ENCODE measurements at places on chromosomes 6 and 20. TPM values are rescaled to one million over a fixed set of nuclear protein-coding genes. Genes with fewer than 3 reads are reported as not detected.

Gene PDE7B
- 4.2 TPM for total RNA-seq

Gene HLA-DMA
- 20.2 TPM for total RNA-seq

Gene LY6G6F
- total RNA-seq: not detected

Gene GJA1
- not detected for total RNA-seq

Gene ZBTB12
- total RNA-seq: 1.9 TPM

Gene FOXP4
- 27.7 TPM for total RNA-seq

DNA sequence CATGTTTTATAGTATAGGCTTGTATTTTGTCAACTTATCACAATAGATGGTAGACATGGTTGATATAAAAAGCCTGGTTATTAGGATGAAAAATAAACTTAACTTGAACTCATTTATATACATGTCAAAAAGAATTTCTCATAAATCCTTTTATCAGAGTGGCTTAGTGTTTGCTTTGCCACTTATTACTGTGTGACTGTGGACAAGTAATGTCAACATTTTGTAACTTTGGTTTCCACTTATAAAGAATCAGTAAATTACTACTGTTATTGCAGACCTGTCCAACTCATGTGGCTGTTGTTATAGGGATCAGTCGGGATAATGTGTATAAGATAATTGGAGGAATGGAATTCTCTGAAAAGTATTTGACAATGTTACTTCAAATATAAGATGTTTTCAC, 894.8 kb upstream of the FLRT3 start:
- DNase-seq: no peak

DNA sequence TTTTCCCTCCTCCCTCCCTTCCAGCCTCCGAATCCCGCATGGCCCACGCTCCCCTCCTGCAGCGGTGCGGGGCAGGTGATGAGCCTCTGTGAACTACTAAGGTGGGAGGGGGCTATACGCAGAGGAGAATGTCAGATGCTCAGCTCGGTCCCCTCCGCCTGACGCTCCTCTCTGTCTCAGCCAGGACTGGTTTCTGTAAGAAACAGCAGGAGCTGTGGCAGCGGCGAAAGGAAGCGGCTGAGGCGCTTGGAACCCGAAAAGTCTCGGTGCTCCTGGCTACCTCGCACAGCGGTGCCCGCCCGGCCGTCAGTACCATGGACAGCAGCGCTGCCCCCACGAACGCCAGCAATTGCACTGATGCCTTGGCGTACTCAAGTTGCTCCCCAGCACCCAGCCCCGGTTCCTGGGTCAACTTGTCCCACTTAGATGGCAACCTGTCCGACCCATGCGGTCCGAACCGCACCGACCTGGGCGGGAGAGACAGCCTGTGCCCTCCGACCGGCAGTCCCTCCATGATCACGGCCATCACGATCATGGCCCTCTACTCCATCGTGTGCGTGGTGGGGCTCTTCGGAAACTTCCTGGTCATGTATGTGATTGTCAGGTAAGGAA, at the start of gene OPRM1:
Gene OPRM1, plus strand, starts transcription at position 10 of the 612 bp plus-strand sequence. Its CDS starts 305 bp downstream, at position 315.
- DNase-seq: peak; percentile 34

DNA sequence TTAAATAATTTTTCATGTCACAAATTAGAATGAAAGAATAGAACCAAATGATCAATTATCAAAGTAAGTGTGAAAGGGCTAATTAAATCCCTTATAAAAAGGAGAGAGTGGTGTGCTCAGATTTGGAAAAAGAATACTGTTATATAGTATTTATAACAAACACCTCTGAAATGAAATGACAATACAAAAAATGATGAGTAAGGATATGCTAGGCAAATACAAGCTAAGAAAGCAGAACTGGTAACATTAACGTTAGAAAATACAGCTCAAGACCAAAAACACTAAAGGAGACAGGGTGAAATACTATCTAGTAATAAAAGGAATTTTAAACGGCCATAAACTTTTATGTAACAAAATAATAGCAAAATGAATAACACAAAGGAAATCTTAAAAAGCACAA, 324.2 kb upstream of the RUNX2 start:
- no peak for DNase-seq

- DNase-seq: peak; percentile 70
These were observed 12.4 kb downstream of the IRF4 start for GRCh38 chr6:403659-404655.

GRCh38 chr20:13934992-13935894, 55.2 kb downstream of the SEL1L2 start:
- DNase-seq: no peak

GRCh38 chr20:6122873-6123648, at the start of gene FERMT1:
Gene FERMT1, minus strand, starts transcription at chr20:6123030. Its CDS starts 3,476 bp downstream, at chr20:6119554.
- peak; percentile 37 for DNase-seq

DNA sequence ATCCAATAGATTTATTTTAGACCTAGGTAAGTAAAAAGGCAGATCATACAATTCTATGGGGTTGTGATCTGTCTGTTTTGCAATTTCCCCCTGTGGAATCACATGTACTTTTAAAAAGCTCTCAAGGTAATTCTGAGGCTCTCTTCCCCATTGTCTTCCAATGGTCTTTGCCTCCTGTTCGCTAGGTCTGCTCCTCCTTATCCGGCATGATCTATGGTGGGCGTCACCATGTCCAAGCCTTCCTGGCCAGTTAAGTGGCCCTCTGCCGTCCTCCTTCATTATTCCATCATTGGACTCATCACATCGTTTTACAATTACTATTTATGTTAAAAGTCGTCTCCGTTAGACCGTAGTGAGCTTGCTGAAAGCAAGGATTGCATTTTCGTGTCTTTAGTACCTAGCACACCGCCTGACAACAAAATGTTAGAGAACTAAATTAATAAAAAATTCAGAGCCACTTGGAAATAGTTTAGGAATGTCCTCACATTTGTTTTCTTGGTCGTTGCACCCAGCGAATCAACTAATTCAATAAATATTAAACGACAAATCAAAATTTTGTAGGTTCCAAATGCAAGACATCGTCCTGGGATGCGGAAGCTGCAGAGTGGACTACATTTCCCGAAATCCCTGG, 2.2 kb upstream of the STXBP5 start:
- peak; percentile 29 for DNase-seq

GRCh38 chr6:159513074-159513720, 179.8 kb downstream of the SOD2 start:
- DNase-seq: no peak

DNA sequence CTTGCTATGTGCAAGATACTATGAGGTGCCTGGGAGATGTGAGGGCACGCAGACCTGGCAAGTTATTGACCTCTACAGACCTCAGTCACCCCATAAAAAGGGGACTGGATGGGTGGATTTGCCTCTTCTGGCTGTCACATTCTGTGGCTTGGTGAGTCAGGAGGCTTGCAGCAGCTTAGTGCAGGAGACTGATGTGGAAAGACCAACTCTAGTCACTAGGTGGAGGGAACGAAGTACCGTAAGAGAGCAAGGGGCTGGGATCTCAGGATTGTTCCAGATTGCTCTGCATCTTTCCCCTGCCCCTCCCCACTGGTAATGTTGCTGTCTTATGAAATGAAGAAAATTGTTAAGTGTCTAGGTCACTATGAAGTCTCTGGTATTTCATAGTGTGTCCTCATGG, 3.3 kb downstream of the MAPRE1 start:
- DNase-seq: peak; percentile 28

DNA sequence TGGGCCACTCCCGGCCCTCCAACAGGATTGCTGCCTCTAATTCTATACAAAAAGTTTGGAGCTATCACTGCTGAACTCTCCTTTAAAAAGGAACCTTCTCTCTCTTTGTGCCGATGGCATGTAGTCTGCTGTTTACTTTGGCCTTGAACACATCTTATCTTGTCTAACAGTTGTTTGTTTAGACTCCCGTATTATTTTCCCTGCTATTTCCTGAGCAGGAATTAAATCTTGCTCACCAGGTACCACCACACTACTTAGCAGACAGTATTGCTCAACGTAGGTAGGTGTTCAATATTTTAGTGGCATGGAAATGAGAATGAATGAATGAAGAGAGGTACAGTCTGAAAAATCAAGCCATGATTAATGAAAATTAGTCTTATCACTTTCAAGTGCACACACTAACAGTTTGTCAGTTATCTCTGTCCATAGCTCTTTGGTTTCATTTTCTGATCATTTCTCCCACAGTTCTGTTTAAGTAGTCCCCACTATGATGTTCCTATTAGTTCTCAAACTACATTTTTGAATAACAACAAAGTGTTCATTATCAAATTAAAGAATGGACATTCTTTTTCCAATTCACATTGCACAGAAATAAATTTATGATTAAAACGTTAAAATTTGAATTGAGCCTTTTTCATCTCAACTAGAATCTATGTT, 6.8 kb upstream of the HEY2 start:
- DNase-seq: no peak

DNA sequence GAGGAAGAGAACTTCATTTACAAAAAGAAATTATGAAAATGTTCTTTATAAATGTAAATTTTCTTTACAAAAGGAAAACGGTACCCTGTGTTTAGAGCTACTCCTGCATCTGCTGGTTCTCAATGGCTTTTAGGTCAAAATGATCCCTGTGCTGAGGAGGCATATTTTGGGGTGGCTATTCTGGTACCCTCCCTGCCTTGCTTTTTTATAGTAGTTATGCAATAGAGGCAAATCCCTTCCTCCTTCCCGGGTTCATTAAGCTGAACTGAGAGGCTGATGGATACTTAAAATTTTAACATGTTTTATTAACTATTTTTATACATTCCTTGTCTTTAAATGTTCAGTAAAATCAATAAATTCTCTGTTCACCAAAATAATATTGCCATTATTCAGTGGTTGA, 38.9 kb downstream of the KLHL32 start:
- no peak for DNase-seq

DNA sequence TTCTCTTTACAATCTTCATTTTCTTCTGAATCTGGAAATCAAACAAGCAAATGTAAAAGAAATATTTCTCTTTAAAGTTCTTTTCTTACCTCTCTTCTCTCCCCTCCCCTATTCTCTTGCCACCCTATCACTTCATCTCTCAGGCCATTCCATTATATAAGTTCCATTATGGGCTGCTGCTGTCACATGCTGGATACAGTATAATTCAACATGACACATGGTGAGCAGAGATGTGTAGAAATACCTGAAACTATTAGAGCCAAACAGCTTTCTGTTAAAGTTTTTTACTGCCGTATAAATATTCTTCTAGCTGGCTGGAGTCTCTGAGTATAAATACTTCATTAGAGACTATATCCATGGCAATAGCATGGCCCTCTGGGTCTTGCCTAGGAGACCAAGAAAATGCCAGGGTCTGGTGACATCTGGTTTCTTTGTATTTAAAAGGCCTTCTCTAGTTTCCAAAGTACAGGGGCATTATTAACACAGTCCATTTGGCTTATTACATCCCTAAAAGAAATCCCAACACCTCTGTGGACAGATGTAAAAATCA, 139.6 kb downstream of the TFAP2B start:
- DNase-seq: no peak

GRCh38 chr20:32494483-32495216, 90.5 kb downstream of the NOL4L start:
- no peak for DNase-seq

DNA sequence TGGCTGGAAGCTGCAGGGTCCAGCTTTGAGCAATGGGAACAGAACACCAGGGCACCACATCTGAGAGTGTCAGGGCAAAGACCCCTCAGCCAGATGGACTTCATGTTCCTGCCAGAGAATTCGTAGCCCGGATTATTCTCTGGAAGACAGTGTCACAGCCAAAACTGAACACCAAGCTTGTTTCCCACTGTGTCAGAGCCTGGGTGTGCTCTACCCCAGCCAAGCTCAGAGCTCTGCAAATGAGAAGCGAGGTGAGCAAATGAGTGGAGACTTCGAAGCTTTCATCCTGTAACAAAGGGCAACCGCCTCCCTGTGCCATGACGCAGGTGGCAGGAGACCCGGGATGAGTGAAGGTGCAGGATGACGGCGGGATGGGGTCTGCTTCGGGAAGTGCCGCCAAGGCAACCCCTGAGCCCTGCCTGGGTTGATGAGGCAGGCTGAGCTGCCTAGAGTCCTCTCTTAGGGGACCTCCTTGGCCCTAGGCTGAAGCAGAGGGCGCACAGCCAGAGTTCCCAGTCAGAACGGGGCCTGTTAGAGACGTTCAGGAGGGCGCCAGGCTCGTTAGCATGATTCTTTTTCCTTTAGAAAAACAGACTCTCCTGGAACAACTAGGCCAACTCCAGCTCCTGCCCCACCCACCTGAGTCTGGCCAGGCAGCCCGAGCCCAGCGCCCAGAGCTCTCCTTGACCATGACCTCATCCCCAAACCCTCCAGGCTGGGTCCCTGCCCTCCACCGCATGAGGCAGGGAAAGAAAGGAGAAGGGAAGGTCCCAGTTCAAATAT, 187.7 kb downstream of the SOD2 start:
- DNase-seq: no peak
